Dorsolateral prefrontal cortex (tissue), 122 donors: ENCODE measurements at places on chromosomes 4 and X.

DNA sequence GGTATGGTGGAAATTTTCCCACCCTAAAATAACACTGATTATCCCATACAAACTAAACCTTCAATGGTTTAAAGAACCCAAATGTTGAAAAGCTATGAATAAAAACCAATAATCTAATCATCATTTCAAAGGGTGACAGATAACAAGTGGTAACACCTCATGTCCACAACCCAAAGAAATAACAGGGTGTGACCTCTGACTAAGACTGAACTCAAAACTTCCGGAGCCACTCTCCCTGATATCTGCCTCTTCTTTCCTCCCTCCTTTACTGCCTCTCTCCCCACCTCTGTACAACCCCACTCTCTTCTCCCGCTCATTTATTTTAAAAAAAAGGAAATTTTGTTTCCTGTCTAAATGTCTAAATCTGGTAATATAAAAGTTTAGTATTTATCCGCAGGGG is 11.5 kb downstream of the FBXW7 start:
- no peak for DNase-seq

DNA sequence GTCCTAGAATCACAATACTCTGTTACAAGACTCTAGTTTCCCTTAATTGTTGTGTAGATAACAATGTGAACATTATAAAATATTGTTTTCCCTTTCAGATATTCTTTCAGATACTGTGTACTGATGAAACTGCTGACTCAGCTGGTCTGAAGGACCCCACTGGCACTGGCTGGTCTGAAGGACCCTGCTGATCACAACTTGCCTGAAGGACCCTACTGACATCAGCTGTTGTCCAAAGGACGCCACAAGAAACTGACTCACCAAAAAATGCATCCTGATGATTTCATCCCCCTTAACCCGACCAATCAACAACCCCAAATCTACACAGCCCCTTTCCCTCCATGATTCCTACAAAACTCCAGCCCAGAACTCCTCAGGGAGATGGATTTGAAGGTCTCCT is 258.8 kb upstream of the GNPDA2 start:
- DNase-seq, result no peak

- no peak for DNase-seq
Measured at GRCh38 chrX:30593440-30594200, 16.1 kb upstream of the TASL start.

DNA sequence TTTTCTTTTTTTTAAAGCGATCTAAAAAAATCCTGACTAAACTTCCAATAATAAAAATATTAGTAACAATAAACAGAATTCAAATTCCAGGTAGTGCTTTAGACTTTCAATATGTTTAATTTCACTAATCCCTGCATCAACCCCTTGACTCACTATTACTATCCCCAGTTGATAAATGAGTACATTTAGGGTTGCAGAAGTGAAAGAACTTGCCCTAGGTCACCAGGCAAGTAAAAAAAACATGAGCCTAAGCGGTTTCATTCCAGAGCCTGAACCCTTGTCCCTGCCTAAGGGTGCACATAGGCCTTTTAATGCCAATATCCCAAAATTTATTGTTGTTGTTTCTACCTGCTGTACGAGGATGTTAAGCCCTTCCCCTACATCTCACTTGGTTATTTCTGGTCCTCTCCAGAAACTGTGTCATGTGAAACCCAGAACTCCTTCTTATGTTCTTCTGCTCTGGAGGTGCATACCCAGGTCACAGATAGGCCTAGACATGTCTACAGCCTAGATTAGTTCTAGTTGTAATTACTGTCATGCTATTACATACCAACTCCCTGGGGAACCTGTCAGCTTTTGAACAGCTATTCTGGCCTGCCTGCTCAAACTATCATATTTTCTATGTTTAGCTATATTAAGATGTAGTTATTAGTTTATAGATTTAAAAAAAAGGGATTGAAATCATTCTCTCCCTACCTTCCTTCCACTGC is 244.5 kb upstream of the PITX2 start:
- DNase-seq, result no peak

GRCh38 chr4:29311247-29311646 is 1408.9 kb upstream of the PCDH7 start:
- no peak for DNase-seq

DNA sequence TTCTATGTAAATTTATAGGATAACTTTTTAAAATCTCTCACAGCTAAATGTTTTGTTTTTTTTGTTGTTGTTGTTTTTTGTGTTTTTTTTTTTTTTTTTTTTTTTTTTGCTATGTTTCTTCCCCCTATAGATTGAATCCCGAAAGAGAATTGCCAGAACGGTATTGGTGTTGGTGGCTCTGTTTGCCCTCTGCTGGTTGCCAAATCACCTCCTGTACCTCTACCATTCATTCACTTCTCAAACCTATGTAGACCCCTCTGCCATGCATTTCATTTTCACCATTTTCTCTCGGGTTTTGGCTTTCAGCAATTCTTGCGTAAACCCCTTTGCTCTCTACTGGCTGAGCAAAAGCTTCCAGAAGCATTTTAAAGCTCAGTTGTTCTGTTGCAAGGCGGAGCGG is 4.1 kb downstream of the BRS3 start:
- no peak for DNase-seq

GRCh38 chr4:163748449-163748848 is 254.0 kb downstream of the TMA16 start:
- no peak for DNase-seq

- no peak for DNase-seq
Measured at GRCh38 chr4:139800082-139800481, 134.5 kb downstream of the MGST2 start.

DNA sequence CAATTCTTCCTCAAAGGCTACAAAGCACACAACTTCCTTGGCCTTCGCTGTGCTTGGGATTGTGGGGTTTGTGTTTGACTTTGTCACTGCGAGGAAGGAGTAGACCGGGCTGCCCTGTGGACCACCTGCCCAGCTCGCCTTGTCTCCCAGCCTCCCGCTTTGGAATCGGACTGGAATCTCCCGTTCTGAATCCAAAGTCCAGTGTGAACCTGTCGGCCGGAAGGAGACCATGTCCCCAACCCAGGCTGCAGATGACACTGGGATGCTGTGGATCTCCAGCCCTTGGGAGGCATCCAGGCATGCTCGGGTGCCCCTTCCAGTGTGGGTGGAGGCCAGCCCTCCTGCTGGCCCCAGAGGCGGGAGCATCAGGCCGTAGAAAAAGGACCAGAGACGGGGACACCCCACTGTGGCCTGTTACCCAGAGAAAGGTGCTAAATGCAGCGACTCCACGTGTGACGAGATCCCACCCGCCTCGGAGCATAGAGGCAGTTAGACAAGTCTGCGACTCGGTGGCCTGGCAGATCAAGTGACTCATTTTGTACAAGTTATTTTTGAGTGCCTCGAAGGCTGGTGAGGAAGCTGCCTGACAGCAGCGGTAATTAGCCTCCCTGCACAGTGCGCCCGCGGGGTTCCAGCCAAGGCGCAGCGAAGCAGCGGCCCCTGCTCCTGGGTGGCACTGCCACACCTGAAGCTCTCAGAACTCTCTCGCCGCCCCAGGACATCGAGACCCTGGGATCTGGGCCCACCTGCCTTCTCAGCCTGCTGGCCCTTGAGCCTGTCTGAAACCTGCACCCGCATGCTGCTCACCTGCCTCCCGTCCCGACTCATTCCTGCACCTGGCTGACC is 57.5 kb downstream of the ADRA2C start:
- no peak for DNase-seq
